ENCODE measurements at places on chromosomes 3 and 15.

DNA sequence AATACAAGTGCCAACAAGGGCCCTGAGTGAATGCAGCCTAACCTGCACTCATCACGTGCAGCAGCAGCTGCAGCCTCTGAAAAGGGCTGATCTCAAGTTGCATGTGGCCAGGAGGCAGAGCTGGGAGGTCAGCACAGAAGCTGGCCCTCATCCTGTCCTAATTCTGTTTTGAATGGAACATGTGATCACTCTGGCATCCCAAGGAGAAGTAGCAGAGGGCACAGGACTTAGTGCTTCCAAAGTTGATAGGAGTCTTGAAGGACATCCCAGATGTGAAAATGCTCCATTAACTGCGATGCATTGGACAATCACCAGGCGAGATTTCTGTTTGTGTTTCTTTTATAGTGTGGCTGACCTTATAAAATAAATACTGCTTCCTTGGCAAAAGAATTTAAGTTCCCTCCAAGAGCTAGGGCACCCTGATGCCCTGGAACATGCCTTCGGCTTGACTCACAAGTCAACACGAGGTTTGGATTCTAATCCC, 31.6 kb upstream of the STAG1 start:
- no peak for DNase-seq

GRCh38 chr15:52790169-52790708, at the start of gene ONECUT1:
Gene ONECUT1 (minus strand): TSS chr15:52790336. CDS start chr15:52789884, 452 bp downstream.
- no peak for DNase-seq

DNA sequence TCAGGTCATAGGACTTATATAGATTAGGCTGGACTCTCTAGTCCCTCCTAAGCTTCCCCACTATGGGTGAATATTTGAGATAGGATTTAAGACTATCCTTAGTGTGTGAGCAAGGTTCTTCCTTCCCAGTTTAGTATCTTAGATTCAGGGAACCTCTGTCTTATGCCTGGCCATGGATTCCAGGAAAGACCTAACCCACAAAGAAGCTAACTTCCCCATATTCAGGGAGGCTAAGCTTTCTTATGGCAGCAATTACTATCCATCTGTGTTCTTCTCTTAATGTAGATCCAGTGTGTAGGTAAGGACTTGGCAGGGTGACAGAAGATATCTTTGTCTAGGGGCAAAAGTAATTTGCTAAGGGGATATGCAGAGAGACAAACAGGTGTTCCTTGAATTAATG, 25.5 kb upstream of the PIK3R4 start:
- no peak for DNase-seq

DNA sequence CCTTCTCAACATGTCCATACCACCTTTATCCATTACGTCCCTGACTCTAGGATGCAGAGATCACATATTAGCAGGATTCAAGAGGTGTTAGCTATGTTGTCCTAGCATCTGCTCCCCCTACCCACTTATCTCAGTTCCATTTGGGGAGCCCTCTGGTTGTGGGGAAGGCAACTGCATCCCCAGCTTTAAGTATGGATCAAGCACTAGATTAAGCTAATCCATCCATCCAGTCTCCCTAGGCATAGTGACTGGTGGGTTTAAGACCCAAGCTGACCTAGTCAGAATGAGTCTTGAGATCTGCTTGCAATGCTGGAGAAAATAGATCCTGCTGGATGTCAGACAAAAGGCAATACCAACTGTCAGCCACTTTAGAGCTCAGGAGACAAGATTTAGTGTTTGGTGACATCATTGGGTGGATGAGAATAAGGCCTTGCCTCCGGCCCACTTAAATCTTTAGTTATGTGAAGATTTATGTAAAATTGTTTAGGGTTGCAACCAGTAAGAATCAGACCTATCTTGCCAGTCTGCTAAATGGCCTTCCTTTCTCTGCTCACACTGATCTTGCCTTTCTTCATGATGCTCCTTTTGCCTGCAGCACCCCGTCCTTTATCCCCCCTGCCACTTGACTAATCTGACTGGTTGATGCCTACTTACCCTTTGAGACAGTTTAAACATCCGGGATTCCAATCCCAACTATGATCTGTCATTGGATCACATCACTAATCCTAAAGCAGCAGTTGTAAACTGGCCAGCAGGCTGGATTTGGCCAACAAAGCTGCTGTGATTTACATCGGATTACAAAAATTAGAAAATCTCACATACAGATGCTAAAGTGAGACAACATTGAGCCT, 2.1 kb upstream of the ISY1 start:
- peak; percentile 36 for DNase-seq

DNA sequence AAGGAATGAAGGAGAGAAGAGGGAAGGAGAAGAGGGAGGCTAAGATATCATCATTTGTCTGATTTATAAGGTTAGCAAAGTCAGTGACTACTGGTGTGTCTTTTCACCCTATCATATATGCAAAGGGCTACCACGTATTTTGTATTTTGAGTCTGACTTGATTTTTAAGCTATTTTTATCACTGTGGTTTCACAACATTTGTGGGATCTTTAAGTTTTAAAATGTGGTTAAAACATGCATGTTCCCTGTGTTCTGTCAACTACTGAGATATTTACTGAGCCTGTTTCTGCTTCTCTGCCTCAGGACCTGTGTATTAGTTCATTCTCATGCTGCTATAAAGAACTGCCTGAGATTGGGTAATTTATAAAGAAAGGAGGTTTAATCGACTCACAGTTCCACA, 22.5 kb upstream of the SPTSSB start:
- no peak for DNase-seq

All from hematopoietic multipotent progenitor cell (in vitro differentiated cells).